ENCODE measurements at places on chromosomes 7 and 10.

DNA sequence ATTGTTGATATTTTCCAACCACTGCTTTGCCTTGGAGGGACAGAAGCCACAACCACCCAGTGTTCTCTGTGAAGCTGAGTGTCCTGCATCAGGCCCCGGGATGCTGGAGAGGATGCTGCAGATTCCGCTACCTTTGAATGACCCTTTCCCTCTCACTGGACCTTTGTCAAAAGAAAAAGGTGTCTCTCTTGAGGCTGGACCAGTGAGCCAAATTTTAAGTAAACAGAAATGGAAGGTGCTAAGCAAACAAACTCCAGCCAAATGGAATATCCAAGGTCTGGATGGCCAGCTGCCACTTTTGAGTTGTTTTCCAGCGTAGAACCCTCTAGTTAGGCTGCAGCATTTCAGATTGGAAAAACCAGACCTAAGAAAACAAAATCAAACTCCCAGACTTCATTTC is 145.5 kb downstream of the TRIL start:
- H3K27ac ChIP-seq = no peak overlapping the region
- no peak for DNase-seq
- no peaks in the 10 kb centered on the region for H3K36me3 ChIP-seq
- H3K27me3 ChIP-seq = peaks cover 2% of the 10 kb centered on the region

GRCh38 chr7:132438926-132439325 is 137.3 kb downstream of the PLXNA4 start:
- no peaks in the 10 kb centered on the region for H3K27me3 ChIP-seq
- H3K27ac ChIP-seq = no peak overlapping the region
- H3K36me3 ChIP-seq = no peaks in the 10 kb centered on the region
- H3K4me3 ChIP-seq = no peak overlapping the region
- no peak for DNase-seq

GRCh38 chr10:43942096-43942850 is 293.6 kb upstream of the ZNF32 start:
- no peaks in the 10 kb centered on the region for H3K36me3 ChIP-seq
- peaks cover 23% of the 10 kb centered on the region for H3K27me3 ChIP-seq
- H3K27ac ChIP-seq = no peak overlapping the region
- no peak for DNase-seq
- no peak overlapping the region for H3K4me3 ChIP-seq
- H3K4me1 ChIP-seq = peaks cover 9% of the 10 kb centered on the region

DNA sequence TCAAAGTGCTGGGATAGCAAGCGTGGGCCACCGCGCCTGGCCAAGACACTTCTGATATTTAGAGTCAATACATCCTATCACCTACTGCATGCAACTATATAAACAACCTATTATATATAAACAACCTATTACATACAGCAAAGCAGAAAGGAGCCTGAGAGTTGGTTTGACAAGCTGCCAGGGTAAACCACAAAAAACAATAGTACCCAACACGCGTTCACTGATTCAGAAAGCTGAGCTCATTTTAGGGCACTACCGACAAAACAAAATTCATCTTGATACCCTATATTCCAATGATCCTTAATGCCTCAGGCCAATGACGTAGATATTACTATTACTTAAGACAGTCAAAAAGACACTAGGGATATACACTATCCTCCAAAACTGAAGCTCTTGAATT is 16.2 kb downstream of the MALSU1 start:
- H3K27ac ChIP-seq = no peak overlapping the region
- H3K4me3 ChIP-seq = no peak overlapping the region
- no peak for DNase-seq
- H3K27me3 ChIP-seq = no peaks in the 10 kb centered on the region
- no peaks in the 10 kb centered on the region for H3K36me3 ChIP-seq
- no peaks in the 10 kb centered on the region for H3K4me1 ChIP-seq

DNA sequence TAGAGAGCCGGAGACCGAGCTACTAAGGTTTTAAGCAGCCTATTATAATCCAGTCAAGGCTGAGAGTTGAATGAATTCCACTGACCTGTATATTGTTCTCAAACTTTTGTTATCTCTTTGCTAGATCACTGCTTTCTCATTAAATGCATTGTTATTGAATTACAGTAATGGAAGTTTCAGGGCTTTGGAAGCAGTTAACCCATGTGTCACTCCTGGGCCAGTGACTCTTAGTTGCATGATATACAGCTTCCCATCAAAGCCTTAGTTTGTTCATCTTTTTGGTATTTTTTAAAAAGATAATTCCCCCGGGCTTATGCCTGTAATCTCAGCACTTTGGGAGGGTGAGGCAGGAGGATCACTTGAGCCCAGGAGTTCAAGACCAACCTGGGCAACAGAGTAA is 55.4 kb upstream of the KIAA1217 start:
- no peaks in the 10 kb centered on the region for H3K4me1 ChIP-seq
- no peak for DNase-seq
- H3K4me3 ChIP-seq = no peak overlapping the region
- H3K27ac ChIP-seq = no peak overlapping the region
- no peaks in the 10 kb centered on the region for H3K27me3 ChIP-seq

DNA sequence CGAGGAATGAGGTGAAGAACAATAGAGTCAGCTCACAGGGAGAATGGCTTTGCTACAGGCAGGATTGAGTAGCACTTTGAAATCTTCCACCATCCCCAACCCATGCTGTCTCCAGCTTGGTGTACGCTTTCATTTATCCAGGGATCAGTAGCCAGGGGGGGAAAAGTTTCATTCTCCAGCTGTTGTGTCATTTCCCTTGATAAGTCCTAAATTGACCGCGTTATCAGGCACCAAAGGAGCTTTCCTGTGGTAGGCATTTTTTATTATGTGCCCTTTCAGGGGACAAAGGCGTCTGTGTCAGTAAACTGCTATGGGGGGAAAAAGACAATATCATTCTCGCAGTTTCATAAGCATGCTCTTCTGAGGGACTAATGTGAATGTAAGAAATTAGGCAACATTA is 106.6 kb upstream of the YAE1 start:
- DNase-seq = no peak
- no peaks in the 10 kb centered on the region for H3K27me3 ChIP-seq
- H3K4me3 ChIP-seq = no peak overlapping the region
- H3K4me1 ChIP-seq = no peaks in the 10 kb centered on the region
